ENCODE measurements at places on chromosomes 13 and 19.

GRCh38 chr19:36054733-36055686 lies at the start of gene WDR62:
WDR62 (plus strand) TSS chr19:36054897; CDS start chr19:36054972, 75 bp downstream.
- DNase-seq, result peak; percentile 83

DNA sequence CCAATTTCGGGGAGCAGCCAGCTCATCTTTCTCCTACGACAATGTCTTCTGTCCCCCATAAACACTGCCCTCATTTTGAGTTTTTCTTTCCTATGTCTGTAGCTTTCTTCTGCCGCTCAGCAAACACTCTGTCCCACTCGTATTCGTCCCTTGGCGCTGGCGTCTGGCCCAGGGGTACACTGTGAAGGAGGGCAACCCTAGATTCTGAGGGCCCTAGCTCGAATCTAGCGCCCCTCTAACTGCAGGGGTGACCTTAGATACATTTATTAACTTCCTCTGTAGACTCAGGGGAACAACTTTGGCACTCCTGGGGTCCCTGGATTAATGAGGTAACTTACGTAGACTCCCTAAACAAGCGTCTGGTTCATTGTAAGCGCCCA lies 677 bp upstream of the LRCH1 start:
- no peak for DNase-seq

GRCh38 chr19:12937093-12937926 lies 1.1 kb upstream of the CALR start:
- peak; percentile 97 for DNase-seq

GRCh38 chr13:25796474-25796873 lies 255.3 kb downstream of the SHISA2 start:
- no peak for DNase-seq

- DNase-seq, result no peak
Measured at GRCh38 chr13:58598241-58598640, 966.7 kb downstream of the PCDH17 start.

DNA sequence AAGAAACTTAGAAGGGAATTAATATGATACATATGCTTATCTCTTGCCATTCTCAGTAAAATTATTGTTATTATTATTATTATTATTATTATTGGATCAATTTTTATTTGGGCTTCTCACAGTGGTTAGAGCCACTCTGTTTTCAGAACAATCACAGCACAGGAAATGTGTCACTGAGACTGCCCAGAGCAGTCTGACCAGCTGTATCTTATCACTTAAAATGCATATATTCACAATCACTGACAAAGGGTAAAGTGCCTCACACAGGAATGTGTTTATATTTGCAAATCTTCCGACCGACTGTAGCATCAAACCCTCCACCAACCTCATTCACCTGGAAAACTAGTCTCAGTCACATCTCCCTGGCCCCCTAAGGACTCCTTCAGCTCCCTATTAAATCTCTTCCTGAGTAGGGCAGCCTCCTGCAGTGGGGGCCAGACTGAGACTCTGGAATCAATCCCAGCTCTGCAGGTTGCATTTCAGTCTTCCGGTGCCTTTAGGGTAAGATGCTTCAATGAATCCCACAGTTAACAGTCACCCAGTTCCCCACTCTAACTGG lies 738.3 kb upstream of the SLITRK5 start:
- no peak for DNase-seq

GRCh38 chr13:51553531-51553930 lies 30.7 kb upstream of the WDFY2 start:
- no peak for DNase-seq

GRCh38 chr13:98731038-98731437 lies 21.4 kb downstream of the SLC15A1 start:
- DNase-seq, result no peak

GRCh38 chr13:32059511-32059984 lies 28.0 kb downstream of the FRY start:
- no peak for DNase-seq

DNA sequence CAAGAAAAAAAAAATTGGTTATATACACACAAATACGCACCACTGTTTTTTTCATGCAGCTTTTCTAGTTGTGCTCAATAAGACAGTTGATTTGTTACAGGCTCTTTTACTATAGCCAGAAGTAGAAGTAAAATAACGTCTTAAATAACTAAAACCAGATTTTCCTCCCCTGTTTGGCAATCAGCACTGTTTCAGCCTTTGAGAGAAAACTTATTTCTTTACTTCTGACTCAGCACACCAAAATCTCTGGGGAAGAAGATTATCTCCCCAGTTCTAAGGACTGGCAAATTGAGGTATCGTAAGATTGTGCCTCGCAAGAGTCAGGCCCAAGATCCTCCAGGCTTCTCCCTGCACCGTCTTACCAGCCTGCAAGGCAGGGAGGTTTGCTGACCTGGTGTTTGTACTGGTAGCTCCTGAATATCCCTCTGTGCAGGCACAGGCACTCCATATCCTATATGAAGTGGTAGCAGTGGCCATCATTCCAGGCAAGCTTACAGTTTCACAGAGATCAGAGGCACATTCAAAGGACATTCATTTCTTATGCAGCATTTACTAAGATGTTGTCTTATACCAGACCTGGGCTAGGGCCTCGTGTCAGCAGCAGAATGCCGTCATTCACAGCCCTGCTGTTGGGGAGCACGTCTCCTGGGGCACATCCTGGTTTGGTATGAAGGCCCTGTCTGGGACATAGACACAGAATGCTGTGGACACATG lies 268.2 kb downstream of the ZNF536 start:
- DNase-seq, result no peak

DNA sequence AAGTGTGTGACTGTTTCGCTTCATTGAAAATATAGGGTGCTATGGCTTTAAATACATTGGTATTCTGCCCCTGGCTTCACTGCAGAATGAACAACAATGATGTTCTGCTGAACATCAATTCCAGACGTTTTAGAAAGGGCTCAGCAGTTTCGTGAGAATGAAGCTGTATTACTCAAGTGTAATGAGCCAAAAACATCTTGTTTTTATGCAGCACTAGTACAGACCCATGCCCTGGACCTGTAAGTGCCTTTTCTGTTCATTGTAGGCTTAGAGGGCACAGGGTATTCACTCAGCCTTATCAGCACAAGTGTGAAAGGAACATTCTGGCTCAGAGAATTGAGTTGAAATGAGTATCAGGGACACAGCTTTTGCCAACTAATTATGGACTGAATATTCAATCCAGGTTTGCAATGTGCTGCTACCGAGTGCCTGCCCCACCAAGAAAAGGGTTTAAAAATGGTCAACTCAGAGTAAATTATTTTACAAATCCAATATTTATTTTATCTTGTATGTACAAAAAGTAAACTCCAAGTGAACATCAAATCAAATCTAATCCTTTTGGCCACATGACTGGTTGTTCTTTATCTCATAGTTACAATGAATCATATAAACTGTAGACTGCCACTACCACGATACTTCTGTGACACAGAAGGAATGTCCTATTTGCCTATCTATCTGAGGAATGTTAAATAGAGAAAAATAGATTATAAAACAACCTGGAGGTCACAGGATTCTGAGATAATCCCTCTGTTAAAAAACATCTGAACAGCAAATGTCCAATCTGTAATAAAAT lies 362.8 kb downstream of the NALCN start:
- DNase-seq, result no peak

GRCh38 chr13:90032841-90033493 lies 1314.5 kb upstream of the MIR17HG start:
- no peak for DNase-seq

DNA sequence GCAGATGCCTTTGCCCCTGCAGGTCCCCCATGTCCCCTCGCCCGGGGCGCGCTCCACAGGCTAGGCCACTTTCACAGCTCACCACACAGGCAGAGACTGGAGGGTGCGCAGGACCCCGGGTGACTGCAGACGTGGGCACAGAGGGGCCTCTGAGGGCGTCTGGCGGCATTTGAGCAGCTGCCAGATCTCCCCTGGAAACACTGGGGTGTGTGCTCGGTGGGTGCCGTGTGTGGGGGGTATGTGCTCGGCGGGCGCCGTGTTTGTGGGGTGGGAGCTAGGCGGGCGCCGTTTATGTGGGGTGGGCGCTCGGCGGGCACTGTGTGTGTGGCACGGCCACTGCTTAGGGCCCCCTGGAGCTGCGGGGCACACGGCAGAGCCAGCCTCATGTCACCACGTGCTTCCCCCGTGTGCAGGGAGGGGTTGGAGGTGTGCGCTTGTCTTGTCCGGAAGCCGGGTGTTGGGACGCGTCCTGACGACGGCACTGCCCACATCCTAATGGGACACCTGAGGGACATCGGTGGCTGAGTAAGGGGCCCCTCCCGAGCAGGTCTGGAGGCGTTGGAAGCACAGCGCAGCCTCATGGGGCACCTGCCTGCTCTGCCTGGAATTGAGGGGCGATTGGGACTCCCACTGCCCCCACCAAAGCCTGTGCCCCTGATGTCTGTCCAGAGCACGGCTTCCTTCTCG lies 16.7 kb downstream of the CSNK1G2 start:
- DNase-seq, result no peak

DNA sequence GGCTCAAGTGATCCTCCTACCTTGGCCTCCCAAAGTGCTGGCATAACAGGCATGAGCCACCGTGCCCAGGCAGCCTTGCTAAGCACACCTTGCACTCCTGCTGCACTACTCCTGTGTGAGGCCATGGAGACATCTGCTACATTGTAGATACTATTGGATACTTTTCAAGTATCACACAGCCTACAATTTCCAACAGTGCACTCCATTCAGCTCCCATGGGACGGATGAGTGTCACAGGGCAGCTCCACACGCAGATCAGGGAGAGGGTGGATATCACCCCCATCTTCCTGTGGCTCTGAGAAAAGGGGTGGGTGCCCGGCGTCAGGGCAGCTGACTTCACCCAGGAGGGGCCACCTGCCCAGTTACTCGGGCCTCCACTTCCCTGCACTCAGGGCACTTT lies 39.1 kb upstream of the CCNE1 start:
- DNase-seq, result no peak

GRCh38 chr13:112955271-112955937 lies 13.6 kb upstream of the MCF2L start:
- DNase-seq, result no peak
